H4 (cell line): ENCODE measurements at places on chromosomes 4 and X.
A peak's percentile ranks its signal among the peaks of the same experiment; 100 is the strongest.

GRCh38 chr4:126395664-126396063 is 1080.9 kb downstream of the FAT4 start:
- peak; percentile 43 for DNase-seq

- peak; percentile 54 for DNase-seq
Measured at GRCh38 chr4:137981277-137981676, 260.9 kb downstream of the SLC7A11 start.

DNA sequence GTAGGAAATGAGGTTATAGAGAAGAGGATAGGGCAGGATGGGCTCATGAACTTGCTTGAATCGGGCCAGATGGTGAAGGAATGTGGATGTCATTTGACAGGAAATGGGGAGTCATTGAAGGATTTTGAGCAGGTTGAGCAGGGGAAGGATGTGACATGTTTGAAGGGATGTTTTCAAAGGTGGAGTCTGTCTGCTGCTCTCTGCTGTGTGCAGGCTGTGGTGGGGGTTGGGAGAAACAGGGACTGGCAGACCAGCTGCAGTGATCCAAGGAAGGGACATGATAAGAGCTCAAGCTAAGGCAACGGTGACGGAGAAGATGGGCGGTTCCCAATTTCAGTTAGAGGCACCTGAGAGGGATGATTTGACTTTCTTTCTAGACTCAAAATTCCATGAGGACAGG is 14.0 kb upstream of the XPNPEP2 start:
- no peak for DNase-seq

- DNase-seq: no peak
Measured at GRCh38 chr4:175351473-175351872, 433.3 kb downstream of the ADAM29 start.

DNA sequence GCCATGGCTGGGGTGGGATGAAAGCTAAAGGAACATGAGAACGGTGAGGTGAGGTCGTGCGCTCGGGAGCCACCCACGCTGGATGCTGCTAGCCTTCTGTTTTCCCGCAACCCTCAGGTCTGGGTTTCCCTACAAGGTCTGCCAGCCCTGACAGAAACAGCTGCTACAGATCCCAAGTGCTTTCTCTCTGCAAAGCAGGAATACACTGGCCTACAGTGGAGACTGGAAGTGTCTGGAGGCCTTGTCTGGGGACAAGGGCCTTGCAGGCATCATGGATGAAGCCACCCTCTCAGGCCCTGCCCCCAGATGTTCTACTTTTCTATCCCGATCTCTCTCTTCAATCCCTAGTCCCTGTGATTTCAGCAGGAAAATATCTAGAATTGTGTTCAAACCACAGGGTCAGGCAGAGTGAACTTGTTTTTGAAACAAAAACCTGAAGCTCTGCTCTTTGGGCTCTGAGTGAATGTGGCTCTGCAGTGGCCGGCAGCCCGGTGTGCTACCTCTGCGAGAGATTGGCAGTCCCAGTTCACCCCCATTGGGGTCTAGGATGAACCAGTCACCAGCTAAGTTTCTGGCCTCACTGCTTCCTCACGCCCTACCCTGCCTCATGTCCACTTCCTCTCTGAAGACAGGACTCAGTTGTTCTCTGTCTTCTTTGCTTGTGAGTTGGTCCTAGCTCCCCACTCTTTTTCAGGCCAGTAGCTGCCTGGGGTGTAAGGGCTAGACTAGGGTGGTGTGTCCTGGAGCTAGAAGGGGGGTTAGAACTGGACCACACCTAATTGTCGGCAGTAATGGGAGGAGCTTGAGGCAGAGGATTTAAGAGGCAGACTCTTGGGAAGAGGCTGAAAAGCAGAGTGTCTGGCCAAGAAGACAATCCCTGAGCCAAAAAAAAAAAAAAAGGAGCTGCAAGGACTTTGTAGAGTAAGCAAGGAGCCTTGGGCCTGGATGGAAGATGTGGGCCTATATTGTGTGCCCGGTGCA is 89.6 kb downstream of the RTL5 start:
- DNase-seq: no peak

DNA sequence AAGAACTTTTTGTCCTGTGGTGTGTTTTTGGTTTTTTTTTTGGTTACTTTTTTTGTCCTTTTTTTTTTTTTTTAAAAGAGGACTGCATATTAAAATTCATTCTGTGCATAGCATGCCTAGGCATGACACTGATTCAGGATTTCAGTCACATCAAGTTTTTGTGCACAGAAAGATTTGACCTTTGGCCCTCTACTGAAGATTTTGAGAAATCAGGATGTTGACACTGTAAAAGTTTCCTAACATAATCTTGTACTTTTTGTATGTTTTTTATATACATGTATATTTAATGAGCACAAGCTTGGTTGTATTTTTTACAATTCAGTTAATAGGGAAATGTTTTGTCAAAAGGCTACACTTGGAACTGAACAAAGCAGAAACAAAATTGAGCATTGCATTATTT is 100.0 kb upstream of the DDX3X start:
- no peak for DNase-seq

DNA sequence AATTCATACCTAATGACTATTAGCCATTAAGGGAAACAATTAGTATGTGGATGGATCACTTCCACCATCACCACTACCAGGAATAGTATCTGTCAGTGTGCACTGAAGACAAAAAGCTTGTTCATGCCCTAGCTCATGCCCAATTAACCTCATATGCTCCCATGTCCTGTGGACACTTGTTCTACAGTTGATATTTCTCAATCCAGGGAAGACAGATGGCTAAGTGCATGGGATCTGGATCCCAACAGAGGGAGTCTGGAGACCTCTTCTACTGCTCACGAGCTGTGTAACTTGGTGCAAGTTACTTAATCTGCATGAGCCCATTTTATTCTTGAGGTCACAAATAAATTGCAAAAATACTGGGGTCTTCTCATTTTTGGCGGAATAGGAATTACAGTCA is 23.7 kb downstream of the AMOT start:
- no peak for DNase-seq

DNA sequence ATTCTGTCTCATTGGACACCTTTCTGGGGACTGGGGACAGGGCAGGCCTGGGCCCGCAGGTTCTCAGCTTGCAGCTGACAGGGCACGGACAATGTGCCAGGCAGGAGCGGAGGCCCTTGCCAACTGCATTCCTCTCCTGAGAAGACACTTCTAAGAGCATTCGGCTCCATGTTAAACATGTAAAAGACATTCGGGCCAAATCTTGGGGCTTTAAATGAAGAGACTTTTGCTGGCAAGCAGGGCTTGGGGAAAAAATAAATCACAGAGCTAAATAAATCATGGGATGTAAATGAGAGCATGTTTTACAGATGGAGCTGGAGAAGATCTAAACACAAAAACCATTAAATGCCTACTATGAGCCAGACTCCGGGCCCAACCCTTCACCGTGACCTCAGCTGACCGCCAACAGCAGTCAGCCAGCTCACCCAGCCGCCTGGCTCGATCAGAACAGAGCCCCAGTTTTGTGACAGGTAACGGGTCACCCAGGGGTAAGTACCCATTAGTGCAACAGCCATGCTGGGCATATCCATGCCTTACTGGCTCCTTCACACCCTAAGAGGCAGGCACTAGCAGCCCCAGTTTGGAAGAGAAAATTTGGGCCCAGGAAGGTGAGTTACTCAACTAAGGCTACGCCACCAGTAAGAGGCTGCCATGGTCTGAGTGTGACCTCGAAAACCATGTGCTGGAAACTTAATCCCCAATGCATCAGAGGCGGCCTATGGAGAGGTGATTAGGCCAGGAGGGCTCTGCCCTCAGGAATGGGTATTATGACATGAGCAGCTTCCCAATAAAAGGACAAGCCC is 14.7 kb downstream of the WDR1 start:
- DNase-seq: no peak

GRCh38 chr4:71841336-71841735 is 57.5 kb upstream of the GC start:
- no peak for DNase-seq

DNA sequence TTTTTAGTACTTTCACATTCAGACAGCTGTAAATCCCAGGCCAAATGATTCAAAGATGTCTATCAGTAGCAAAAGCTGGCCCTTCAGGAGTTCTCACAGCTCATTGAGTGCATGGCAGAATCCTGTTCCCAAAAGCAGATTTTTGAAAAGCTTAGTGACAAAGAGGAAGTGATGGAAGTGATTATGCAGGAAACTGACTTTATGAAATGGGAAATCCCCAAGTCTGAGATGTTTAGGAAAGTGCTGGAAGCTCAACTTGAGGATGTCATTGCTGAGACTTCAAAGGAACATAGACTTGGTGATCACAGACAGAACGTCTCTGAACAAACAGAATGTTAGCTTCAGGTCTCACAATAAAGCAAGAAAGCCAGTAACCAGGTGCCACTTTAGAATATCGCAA is 51.0 kb upstream of the CFAP47 start:
- DNase-seq: no peak

DNA sequence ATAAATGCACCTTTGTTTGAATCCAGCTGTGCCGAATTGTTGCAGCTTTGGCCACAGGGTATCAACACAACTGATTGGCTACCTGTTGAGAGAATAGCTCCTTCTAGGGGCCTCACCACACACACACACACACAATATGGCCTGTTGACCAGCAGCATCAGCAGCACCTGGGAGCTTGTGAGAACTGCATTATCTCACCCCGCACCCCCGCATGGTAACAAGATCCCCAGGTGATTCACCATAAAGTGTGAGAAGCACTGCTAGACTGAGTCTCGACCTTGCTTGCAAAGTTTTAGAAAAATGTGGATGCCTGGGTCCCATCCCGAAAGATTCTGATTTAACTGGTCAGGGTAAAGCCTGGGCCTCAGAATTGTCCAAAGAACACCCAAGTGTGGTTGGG is 176.9 kb upstream of the PRPS2 start:
- no peak for DNase-seq

- DNase-seq: no peak
Measured at GRCh38 chr4:49002931-49003330, 16.9 kb downstream of the CWH43 start.

- DNase-seq: no peak
Measured at GRCh38 chr4:2900741-2901140, 57.1 kb downstream of the ADD1 start.

GRCh38 chr4:158991534-158992155 is 111.2 kb upstream of the RAPGEF2 start:
- no peak for DNase-seq

GRCh38 chr4:99504804-99505502 is 5.9 kb upstream of the C4orf17 start:
- peak; percentile 11 for DNase-seq

- no peak for DNase-seq
Measured at GRCh38 chrX:56125946-56126345, 106.2 kb upstream of the KLF8 start.

- no peak for DNase-seq
Measured at GRCh38 chr4:117093571-117093970, 8.2 kb upstream of the TRAM1L1 start.

GRCh38 chr4:20269320-20269719 is 17.6 kb downstream of the SLIT2 start:
- DNase-seq: no peak

GRCh38 chr4:110159541-110159940 is 38.9 kb downstream of the ELOVL6 start:
- no peak for DNase-seq

GRCh38 chr4:23483320-23483960 is 406.4 kb downstream of the PPARGC1A start:
- no peak for DNase-seq

GRCh38 chr4:186723292-186724057 is at the start of gene FAT1:
Gene FAT1 (minus strand): TSS chr4:186723856. CDS start chr4:186709827, 14,029 bp downstream.
- peak; percentile 25 for DNase-seq
